ENCODE measurements at places on chromosomes 6 and 20.

DNA sequence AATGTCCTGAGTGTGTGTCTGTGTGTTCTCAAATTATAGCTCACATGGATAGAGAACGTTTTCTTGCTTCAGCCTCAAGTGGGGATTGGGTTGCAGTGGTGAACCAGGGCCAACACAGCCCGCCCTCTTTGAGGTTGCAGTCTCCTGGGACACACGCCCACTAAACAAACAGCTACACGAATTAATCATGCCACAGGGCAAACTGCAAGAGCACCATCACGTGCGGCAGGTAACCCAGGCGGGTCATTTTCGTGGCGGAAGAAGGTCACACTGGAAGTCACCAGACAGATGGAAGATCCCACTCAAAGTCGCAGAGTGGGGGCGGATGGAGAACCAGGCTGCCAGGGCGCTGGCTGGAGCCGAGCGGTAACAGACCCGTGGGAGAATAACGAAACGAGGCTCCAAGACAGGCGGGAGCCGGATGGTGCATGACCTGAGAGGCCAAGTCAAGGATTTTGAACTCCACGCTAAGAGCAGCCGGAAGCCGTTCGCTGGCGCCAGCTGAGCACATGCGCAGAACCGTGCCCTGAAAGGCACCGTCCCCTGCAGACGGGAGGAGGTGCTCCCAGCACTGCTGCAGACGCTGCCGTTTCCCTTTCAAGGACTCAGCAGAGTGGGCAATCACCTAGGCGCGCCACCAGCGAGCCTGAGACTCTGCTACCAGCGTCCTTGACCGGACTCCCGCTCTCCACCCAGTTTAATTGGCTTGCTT, 10.7 kb downstream of the DLL1 start:
- DNase-seq: no peak

GRCh38 chr6:161003336-161003735, 11.8 kb downstream of the MAP3K4 start:
- DNase-seq: no peak

- peak; percentile 54 for DNase-seq
Observed at GRCh38 chr6:119129968-119130484, 51.6 kb upstream of the FAM184A start.

GRCh38 chr6:159739341-159739740, 12.0 kb downstream of the WTAP start:
- no peak for DNase-seq

GRCh38 chr6:32643904-32644303, 6.7 kb downstream of the HLA-DQA1 start:
- DNase-seq: no peak

- no peak for DNase-seq
Observed at GRCh38 chr6:52704060-52704459, 33.1 kb downstream of the TMEM14A start.

DNA sequence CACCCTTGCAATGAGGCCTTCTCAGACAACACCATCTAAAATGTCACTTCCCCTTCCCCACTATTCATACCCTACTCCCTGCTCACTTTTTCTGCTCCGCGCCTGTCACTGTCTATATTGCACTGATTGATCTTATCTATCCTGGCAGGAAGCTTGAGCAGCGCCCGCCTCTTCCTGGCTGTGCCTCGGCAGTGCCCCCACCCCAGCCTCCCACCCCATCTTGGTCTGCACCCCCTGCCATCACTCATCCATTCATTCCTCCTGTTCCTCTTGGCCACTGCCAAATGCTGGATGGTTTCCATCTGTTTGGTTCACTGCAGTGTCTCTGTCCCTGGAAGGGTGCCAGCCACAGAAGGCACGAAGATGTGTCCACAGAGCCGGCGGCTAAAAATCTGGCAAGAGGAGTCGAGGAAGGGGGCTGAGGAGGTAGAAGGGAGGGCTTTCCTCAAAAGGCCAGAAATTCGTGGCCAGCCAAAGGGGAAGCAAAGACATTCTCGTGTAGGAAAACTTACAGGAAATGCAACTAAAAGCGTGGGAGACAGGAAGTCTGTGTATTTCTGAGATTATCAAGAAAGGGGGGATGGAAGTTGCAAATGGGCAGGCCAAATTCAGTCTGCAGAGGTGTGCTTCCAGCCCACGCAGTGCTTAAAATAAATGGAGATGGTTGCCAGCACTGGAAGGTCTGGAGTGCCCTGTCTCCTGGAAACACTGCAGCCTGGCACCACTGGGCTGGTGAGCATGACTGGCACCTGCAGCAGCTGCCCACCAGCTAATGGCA, 27.6 kb downstream of the SYNJ2 start:
- peak; percentile 53 for DNase-seq

GRCh38 chr6:53646606-53647005, 18.9 kb downstream of the KLHL31 start:
- DNase-seq: no peak

GRCh38 chr6:156634048-156634447, 143.1 kb upstream of the ARID1B start:
- DNase-seq: no peak

DNA sequence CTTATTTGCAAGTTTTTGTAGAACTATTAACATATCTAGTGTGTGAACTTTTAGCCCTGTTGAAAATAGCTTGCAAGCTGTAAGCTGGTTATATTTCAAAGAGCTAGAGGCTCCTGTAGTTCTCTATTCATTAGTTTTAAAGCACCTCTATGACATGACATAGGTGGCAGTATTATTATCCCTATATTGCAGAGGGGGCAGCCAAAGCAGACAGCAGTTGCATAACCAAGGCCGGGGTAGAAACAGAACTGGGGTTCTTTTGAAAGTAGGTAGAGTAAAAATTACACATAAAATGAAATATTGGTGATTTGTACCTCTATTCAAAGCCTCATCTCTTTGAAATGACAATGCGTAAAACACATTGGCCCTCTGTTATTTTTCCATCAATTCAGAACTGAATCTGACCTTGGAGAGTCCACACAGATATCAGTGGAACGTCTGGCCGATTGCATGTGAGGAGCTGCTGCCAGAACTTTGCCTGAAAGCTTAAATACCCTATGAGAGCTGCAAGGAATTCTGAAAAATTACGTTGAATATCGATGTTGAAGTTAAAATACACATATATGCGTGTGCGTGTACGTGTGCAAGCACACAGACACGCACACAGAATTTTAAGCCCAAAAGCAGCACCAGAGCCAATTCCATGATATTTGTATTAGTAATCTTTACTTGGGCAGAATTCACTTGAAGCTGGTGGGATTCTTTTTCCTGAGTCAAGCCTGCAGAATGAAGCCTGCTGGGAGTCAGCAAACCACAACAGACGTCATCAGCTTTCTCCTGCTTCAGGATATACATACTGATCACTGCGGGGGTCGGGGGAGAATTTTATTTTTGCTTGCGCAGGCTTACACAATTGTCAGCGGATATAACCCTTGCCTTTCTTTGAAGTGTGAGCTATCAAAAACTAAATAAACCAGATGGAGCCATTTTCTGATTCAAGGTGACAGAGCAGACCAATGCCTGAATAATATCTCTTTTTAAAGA, 163.2 kb downstream of the PDE7B start:
- no peak for DNase-seq

DNA sequence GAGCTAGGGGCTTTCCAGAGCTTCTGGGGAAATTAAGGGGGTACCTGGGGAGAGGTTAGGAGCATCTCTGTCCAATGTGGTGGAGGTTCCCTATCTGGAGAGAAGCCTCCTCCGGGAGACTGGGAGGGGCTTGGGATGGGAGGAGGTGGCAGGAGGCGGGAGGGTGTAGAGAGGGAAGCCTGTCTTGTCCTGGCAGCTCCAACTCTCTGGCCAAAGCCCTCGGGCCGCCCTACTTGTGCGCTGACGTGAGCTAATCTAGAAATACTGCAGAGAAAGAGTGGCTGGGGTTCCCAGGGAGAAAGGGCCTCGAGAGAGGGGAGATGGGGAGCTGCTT, 1.6 kb upstream of the SLC32A1 start:
- no peak for DNase-seq

GRCh38 chr6:135722679-135723078, 128.8 kb upstream of the PDE7B start:
- no peak for DNase-seq

GRCh38 chr6:79687759-79688158, 56.6 kb downstream of the SH3BGRL2 start:
- no peak for DNase-seq

- DNase-seq: no peak
Observed at GRCh38 chr6:20771409-20771808, 237.2 kb downstream of the CDKAL1 start.

- DNase-seq: no peak
Observed at GRCh38 chr6:159890201-159890600, 587 bp upstream of the MAS1 start.

DNA sequence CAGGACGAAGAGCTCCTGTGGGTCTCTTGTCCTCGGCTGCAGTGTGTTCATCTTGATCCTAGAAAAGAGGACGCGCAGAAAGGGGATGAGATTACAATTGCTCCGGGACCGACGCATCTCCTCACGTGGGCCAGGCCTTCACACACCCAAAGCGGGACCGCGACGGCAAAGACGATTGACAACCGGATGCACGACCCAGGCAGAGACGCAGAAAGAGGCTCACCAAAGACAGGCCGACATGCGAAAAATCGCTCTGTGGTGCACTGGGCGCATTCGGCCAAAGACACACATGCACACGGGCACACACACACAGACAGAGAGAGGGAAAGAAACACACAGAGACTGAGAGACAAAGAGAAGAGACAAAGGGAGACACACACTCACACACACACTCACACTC, 1089.9 kb upstream of the DEFB115 start:
- DNase-seq: no peak

- DNase-seq: no peak
Observed at GRCh38 chr6:106084989-106085691, 996 bp upstream of the PRDM1 start.

DNA sequence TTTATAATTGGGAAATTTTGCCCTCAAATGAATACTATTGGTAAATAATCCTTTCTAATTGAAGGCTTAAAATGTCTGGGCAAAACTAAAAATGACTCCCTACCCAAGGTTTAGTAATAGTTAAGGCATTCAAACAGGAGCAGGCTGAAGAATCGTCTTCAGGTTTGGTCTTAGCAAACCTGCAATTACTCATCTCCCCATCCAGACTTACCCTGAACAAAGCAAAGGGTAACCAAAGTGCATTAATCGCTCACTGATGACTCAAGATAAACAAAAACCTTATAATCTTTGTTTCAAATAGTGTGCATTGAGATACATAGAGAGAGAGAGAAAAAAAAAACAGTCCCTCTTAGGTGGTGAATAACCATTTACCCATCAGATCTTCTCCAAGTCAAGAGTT, 225.5 kb downstream of the BMP2 start:
- DNase-seq: no peak

DNA sequence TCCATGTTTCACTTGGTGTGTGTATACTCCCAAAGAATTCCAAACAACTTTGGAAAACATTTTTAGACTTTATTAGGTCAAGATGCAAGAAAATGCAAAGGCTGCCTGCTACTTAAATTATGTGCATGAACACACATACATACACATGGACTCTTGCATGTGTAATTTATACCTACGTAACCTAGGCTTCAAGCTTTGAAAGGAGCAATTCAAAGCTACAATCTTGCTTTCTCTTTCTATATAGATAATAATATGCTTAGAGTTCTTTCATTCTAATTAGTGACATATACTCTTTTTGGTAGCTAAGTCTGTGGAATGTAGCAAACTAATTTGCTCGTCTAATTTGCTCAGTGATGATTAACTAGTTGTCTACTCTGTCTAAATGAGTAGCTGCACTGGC, 146.5 kb downstream of the EPHA7 start:
- no peak for DNase-seq

DNA sequence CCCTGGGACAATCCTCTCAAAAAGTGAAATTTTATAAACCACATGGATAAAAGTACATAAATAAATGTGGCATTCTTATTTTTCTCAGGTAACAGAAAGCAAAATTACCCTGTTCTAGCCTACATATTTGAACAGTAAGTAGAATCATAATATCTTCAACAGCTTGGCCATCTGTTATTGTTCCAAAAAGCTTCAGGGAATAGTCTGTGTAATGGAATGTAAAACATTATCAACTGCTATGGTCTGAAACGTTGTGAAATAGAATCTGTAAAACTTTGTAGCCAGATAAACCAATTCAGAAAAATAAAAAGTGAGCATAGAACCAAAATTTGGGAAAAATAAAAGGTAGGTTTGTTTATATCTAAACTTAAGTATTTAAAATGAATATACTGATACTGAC, 114.7 kb downstream of the THEMIS start:
- no peak for DNase-seq

- DNase-seq: no peak
Observed at GRCh38 chr6:112215488-112216284, 38.7 kb downstream of the LAMA4 start.

GRCh38 chr6:155264693-155265320, 994 bp downstream of the CLDN20 start:
- peak; percentile 48 for DNase-seq

DNA sequence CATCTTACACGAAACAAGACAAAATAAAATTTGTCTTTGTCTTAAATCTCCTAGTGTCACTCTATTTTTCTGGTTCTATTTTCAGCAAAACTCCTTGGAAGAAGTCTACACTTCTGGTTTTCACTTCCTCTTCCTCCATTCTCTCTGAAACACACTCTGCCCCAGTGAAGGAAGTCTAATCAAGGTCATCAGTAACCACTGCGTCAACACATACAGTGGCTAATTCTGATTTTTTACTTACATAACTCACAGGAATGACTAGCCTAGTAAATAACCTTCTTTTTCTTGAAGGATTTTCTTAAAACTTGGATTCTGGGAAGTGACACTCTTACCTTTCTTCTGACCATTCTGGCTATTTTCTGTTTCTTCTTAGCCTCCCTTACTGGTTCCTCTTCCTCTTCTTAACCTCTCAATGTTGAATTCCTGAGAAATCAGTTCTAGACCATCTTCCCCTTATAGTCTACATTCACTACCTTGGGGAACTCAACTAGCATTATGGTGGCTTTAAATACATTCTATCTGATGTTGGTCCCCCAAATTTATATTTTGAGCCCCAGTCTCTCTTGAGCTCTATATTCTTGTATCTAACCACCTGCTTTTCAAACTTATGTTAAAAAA, 37.5 kb downstream of the AIG1 start:
- peak; percentile 5 for DNase-seq

GRCh38 chr6:48826901-48827701, 636.0 kb downstream of the MMUT start:
- no peak for DNase-seq

GRCh38 chr6:165488624-165489295, 174.3 kb downstream of the PDE10A start:
- DNase-seq: no peak

GRCh38 chr20:63885264-63886053, 9.5 kb upstream of the DNAJC5 start:
- DNase-seq: no peak

GRCh38 chr6:113979937-113980336, 9.0 kb upstream of the HDAC2 start:
- DNase-seq: no peak

GRCh38 chr6:10404799-10405512, 9.9 kb downstream of the TFAP2A start:
- no peak for DNase-seq

- no peak for DNase-seq
Observed at GRCh38 chr6:111781041-111781708, 92.1 kb downstream of the FYN start.
